GM23248 (cell line): ENCODE measurements at places on chromosomes 7 and 10. TPM values are rescaled to one million over a fixed set of nuclear protein-coding genes. Genes with fewer than 3 reads are reported as not detected.

C7orf33 gene
- not detected in 2 replicates for total RNA-seq

CARD11 gene
- not detected in 2 replicates for total RNA-seq

C10orf105 gene
- not detected in 2 replicates for total RNA-seq

CRPPA gene
- total RNA-seq, result 1.8 and 3.8 TPM in 2 replicates

ZNF365 gene
- total RNA-seq, result 0.86 and 2.4 TPM in 2 replicates

WEE2 gene
- not detected in 2 replicates for total RNA-seq

OR2A12 gene
- not detected in 2 replicates for total RNA-seq

GRCh38 chr7:22551768-22552513 lies 52.0 kb upstream of the STEAP1B start:
- DNase-seq, result no peak

- DNase-seq, result peak; percentile 16
Measured at GRCh38 chr10:92544296-92544695, 29.6 kb downstream of the IDE start.

DNA sequence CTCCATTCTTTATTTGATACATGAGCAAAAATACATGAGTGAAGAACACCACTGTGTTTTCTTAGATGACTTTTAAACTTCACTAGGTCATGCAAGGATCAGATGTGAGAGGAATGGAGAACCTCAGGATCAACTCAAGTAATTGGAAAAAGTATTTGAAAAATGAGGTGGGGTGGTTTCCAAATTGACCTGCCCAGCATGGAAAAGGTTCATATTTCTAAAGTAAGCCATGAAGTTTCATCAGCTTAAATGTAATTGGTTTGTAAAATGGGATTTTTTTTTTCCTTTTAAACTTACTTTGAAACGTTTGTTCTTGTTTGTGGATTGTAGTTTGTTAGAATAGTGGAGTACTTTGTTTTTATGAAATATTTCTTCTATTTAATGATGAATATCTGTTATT lies 134.8 kb downstream of the MLLT10 start:
- no peak for DNase-seq

- DNase-seq, result no peak
Measured at GRCh38 chr7:83289419-83289993, 126.8 kb upstream of the PCLO start.

DNA sequence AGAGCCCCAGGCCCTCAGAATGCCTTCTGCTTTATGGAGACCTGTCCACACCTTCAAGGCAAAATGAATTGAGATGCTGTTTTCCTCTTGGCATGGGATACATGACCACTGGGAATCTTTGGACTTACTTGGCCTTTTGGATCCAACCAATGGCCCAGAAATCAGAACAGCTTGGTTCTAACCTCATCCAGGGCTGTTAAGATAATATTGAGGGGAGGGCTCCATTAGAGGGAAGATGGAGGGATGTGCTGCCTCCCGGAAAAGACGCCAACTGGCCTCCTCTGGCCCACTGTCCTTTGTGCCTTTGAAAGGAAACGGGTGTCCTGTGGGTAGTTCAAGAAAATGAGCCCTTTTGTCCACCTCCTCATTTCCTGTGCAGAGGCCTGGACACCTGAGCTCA lies 530.9 kb downstream of the KCNMA1 start:
- no peak for DNase-seq

- DNase-seq, result peak; percentile 27
Measured at GRCh38 chr10:59991661-59992060, 85.3 kb upstream of the CCDC6 start.

- no peak for DNase-seq
Measured at GRCh38 chr7:124954790-124955189, 25.2 kb upstream of the POT1 start.

DNA sequence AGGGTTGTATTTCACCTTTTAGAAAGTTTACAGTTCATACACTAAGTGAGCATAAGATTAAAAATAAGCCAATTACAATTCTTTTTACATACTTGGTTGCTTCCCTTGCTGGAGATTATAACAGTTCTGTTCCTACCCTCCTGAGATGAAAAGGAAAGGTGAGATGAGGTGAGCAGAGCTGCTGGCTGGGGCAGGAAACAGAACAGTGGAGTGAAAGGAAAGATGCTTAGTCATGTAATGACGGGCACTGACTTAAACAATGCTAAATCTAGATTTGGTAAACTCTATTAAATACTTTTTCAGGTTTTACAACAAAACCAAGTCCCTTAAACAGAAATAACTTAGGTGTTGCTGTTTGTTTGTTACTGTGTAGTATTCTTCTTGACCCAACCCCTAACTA lies 19.9 kb upstream of the ZEB1 start:
- DNase-seq, result no peak

DNA sequence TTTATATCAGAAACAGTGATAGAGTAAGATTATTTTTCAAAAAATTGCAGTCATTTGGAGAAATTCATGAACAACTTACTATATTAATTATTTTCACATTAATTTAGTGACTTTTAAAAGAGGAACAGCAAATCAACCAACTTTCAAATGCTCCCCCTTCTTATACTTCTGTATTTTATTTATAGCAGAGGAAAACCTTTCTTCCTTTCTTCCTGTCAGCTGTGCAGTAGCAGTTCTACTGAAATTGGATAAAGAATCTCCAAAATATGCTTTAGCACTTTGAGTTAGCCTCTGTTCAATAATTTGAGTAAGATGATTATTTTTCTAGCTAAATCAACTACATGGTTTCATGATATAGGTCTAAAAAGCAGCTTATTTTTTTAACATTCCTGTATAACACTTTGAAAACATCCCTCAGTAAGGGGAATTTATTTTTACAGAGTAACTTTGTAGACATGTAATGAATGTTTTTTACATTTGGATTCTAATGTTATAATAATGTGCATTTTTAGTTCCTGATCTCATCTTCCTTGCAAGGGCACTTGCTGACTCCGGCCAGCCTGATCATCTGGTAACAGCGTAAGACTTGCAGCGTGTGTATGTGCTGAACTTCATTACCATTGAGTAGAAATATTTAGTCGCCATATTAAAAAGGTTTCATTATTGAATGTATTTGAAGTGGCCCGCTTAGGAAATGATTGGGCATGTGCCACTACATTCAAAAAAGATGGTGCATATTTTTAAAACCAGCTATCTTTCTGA lies 158.3 kb upstream of the HDAC9 start:
- peak; percentile 7 for DNase-seq

DNA sequence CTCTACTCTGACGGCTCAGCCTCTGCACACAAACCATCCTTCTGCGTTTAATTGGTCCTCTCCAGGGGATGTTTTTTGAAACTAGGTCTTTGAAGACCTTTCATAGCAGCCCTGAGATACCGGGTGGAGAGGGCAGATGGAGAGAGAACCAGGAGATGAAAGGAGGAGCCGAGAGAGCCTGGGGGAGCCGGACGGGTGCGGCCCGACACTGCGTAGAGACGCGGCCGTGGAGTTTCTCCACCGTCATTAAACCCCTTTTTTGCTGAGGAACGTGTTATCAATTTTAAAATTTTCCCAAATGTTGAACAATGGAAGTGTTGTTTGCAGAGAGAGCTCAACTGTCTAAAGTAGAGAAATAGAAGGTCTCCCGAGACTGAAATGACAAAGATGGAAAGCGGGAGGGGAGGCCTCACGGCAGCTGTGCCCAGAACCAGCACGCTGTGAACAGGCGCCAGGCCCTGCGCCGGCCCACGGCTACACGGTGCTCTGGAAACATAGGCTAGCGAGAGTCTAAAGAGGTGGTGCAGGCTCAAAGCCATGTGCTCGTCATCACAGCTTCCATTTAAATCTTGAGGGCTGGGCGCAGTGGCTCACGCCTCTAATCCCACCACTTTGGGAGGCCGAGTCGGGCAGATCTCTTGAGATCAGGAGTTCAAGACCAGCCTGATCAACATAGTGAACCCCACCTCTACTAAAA lies 307.0 kb downstream of the PTPRN2 start:
- DNase-seq, result no peak

- DNase-seq, result no peak
Measured at GRCh38 chr10:1632141-1632540, 105.2 kb downstream of the ADARB2 start.

DNA sequence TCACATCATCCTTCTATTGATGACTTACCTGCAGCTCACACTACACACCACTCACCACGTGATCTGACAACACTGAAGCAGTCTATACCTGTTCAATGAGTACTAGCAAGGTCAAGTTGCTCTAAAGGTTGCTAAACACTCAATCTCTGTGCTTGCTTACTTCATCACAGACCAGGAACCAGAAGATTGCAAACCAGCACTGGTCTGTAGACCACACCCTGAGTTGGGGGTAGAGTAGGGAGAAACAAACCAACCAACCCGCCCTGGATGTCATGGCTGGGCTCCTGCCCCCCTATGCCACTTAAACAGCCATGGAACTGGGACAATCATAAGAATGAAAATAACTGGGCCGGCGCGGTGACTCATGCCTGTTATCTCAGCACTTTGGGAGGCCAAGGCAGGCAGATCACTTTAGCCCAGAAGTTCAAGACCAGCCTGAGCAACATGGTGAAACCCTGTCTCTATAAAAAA lies 19.6 kb downstream of the DLG5 start:
- DNase-seq, result no peak

GRCh38 chr10:83367036-83367435 lies 772.3 kb upstream of the GHITM start:
- no peak for DNase-seq

DNA sequence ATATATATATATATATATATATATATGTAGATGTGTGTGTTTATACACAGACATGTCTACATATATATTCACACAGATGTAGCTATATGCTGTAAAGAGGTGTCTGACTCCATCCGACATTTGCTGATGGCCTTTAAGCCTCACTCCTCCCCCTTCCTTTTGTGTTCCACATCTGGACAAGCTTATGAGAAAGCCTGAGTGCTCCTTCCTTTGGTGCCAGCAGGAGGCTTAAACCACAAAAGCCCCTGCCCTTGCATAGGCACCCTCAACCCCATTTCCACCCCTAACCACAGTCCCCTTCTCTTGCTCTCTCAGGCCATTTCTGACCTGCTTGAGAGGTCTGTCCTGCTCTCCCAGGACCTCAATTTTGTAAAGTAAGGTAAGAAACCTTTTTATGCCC lies 98.7 kb downstream of the SVOPL start:
- DNase-seq, result no peak

DNA sequence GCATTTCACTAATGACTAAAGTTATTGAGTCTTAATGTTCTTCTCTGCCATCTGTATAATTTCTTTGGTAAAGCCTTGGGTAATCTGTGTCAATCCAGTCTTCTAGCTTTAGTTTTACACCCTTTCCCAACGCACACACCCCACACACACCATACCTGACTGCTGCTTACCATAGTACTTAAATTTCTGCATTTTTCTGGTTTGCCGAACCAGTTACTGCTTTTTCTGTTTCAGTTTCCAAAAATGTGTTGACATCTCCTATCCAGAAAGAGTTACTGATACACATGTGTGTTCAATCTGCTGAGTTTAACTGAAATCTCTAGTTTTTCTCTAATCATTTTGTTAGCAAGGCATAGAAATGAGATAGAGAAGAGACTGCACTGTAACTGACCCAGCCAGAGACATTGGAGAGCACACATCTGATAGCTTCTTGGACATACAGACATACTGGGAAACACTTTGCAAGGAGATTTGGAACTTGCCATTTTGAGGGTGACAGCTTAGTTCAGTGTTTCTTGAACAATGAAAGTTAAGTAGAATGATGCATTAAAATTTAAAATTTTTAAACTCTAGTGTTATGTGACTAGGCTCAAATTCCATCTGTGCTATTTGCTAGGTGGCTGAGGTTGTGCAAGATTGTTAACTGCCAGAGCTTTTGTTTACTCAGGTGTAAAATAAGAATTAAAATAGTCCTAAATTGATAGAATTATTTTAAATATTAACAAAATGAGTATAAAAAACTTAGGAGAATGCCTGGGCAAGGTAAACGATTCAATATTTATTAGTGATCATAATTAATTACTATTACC lies 807.6 kb downstream of the DNAJB9 start:
- DNase-seq, result no peak
